ENCODE measurements at places on chromosomes 12 and 14.

DNA sequence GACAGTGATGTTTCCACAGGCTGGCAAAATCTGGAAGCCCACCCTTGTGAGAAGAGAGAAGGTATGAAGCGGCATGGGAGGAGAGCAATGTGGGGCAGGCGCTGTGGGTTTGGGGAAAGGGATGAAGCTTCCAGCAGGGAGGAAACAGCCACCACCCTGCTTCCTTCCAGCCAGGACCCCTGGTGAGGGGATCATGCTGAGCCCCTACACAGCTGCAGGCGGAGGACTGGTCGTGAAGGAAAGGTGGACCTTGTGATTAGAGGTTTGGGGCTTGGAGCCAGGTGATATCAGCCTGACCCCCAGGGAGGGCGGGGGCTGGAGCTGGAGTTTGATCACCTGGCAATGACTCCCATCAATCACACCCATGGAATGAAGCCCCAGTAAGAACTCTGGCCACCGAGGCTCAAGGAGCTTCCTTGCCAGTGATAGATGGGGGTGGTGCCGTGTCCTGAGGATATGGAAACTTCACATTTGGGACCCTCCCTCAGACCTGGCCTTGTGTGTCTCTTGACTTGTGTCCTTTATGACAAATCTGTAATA is 48.6 kb downstream of the RIMBP2 start:
- no peak for DNase-seq

GRCh38 chr12:109461846-109462756 is 15.0 kb downstream of the KCTD10 start:
- DNase-seq = no peak

DNA sequence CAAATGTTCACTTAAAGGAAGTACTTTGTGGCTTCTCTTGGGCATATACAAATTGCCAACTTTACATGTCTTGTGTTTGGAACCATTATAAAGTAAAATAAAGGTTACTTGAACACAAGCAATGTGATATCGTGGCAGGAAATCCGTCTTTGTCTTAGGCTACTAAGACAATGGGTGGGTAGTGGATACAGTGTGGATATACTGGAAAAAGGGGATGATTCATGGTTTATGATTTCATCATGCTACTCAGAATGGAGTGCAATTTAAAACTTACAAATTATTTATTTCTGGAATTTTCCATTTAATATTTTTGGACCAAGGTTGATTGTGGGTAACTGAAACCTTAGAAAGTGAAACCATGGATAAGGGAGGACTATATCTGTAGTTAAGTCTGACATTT is 48.4 kb downstream of the MYRFL start:
- DNase-seq = no peak

DNA sequence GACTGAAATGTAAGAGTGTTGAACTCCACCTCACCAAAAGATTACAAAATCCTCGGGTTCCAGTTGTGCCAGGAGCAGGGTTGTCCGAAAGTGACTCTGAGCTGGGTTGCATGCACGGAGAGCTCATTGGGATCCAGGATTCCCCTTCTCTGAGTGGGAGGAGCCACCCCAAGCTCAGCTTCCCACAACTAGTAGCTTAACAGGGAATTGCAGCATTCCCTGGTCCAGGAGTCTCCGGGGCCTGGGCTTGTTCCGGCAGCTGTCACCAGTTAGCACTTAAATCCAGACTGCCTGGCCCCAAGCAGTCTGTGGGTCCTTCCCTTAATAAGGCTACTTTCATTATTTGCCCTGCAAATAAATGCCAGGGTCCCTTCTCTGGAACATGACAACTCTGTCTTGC is 50.1 kb downstream of the CD9 start:
- DNase-seq = no peak

DNA sequence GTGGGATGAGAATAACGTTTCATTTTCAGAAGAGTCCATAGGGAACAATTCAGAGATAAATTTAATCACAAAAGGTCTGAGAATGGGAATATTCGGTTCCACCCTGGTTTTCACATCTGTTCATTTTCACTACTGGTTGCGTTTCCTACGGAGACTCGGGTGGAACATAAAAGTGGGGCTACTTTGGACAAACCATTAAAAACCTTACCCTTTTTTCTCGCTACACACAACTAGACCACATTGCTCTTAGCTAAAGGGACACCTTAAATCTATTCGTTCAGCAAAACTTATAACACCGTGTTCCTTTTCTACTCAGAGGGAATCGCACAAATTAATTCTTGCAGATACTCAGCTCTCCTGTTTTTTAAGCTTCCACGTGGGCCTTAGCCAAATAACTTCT is 1.0 kb upstream of the SUDS3 start:
- DNase-seq = no peak

DNA sequence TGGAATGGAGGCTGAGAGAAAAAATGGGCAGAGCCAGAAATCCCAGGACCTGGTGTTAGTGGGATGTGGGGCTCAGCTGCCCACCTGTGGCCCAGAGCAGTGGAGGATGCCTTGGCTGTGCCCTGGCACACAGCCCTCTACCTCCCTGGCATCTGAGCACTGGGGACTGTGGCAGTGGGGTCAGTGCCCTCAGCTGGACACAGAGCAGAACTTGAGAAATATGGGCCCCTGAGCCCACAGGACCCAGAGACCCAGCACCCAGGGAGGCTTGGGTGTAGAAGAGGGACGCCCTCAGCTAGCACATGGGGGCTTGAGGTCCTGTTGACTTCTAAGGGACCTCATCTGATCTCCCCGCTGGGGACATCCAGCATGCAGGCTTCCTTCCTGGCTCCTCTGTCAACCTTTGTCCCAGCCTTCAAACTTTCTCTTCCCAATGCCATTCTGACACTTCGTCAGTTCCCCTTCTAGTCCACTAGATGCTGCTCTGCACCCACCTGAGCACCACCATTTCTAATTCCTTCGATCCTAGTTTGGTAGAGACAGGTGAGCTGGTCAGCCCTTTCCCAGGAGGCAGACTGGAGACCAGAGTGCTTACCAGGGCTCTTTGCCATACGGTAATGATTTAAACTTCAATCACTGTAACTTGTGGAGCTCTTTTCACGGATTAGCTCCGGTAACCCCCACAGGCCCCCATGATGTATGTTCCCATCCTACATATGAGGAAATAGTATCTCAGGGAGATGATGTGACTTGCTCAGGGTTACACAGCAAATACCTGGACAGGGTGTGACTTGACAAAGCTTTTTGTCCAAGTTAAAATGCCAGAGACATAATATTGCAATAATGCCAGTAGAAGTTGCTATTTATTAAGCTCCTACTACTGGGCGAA is 143.7 kb downstream of the ASCL4 start:
- DNase-seq = no peak

GRCh38 chr14:63962906-63963305 is 110.1 kb downstream of the SYNE2 start:
- DNase-seq = no peak

DNA sequence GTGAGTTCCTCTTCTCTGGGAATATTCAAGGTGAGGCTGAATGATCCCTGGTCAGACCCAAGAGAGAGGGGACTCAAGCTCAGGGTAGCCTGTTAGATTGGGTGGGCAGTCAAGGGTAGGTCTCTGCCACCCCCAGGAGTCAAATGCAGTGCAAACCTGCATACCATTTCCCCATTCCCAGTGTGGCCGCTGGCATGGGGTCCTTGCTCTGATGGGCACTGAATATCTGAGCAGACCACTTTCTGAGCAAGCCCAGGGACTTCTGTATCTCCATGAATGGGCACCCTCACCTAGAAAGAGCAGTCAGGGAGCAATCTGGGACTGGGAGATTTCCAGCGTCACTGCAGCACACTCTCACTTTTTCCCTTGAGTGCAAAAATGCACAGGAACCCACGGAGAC is 573.7 kb downstream of the BCL11B start:
- no peak for DNase-seq

- DNase-seq = no peak
Observed at GRCh38 chr14:100857233-100857922, 31.5 kb downstream of the MEG3 start.

GRCh38 chr12:83893101-83893500 is 1019.5 kb downstream of the SLC6A15 start:
- no peak for DNase-seq

- no peak for DNase-seq
Observed at GRCh38 chr14:83905157-83905556, 1624.8 kb upstream of the FLRT2 start.

DNA sequence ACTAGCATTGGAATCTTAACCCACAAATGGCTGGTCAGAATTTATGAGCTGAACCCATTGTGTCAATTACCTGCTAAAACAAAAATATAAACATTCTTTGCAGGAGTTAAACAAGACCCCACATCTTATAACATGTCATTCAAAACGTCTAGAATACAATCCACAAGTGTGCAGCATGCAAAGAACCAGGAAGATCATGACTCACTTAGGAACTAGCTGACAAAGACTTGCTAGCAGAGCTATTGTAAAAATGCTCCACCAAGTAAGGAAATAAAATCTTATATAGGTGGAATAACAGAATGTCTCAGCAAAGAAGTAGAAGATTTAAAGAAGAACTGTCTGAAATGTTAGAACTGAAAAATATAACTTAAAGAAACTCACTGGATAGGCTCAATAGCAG is 26.5 kb upstream of the POC1B start:
- no peak for DNase-seq
